ENCODE measurements at places on chromosomes 5 and 9.

GRCh38 chr5:78727786-78728761 is 79.5 kb upstream of the LHFPL2 start:
- DNase-seq = no peak

- DNase-seq = no peak
Observed at GRCh38 chr5:153130296-153130695, 360.2 kb upstream of the GRIA1 start.

DNA sequence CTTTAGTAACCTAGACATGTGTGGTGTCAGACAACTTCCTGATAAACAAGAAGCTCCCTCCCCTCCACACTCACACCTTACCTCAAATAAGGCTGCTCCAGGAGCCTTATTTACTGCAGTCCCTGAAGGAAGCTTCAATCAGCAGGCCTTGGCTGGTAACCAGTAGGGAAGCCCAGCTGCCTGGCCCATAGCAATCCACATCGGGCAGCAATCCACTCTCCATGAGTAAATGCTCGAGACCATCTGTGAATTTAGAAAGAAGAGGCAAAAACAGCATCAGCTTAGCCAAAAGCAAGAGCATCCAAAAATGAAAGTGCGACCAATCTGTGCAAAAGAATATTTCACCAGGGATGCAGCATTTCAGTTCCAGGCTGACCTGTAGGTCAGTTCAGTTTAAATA is 213.3 kb upstream of the TUSC1 start:
- no peak for DNase-seq

DNA sequence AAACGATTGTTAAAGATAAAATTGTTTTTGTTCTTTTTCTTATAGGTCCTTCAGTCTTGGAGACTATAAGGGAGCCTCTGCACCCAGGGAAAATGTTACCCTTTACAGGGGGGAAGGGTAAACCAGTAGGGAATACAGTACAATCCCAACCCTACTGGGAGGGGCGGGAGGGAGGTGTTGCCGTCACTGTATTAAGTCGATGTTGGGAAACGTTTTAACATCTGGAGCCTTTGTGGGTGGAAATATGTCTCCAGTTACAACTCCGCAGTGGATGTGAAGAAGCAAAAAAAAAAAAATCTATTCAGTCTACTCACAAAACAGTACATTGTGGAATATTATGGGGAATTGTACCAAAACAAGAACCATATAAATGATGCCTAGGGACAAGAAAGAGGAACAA is 47.2 kb upstream of the FCHO2 start:
- no peak for DNase-seq

- no peak for DNase-seq
Observed at GRCh38 chr5:165305596-165305995, 1800.2 kb downstream of the MAT2B start.

DNA sequence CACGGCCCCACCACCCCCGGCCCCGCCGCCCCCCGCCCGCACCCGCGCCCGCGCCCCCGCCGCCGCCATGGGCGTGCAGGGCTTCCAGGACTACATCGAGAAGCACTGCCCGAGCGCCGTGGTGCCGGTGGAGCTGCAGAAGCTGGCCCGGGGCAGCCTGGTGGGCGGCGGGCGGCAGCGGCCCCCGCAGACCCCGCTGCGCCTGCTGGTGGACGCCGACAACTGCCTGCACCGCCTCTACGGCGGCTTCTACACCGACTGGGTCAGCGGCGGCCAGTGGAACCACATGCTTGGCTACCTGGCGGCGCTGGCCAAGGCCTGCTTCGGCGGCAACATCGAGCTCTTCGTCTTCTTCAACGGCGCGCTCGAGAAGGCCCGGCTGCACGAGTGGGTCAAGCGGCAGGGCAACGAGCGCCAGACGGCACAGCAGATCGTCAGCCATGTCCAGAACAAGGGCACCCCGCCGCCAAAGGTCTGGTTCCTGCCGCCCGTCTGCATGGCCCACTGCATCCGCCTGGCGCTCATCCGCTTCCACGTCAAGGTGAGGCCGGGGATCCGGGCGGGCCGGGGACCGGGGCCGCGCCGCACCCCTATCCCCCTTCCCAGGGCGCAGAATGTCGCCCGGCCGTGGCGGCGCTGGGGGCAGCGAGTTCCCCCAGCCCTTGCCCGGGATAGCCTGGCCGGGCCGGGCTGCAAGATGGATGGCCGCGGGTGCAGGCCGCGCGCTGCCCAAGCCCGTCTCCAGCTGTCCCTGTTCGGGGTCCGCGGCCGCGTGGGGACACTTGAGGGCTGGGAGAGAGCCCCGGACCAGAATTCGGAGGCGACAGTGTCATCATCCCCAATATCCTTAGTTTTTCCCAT is 594 bp downstream of the FAM120A start:
- DNase-seq = no peak

DNA sequence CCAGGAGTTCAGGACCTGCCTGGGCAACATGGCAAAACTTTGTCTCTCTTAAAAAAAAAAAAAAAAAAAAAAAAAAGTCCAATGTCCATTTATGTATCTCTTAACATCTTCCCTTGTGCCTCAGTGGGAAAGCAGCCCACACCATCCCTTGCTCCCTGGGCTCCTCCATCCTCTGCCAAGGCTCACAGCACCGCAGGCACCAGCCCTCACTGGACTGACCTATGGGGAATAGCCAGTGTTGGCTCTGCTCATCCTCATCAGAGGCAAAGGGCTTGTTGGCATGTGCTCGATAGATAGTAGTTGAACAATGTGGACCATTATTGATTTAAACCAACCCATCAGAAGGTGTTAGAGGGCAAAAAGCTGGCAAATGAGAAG is 61.8 kb upstream of the LRRTM2 start:
- DNase-seq = no peak

DNA sequence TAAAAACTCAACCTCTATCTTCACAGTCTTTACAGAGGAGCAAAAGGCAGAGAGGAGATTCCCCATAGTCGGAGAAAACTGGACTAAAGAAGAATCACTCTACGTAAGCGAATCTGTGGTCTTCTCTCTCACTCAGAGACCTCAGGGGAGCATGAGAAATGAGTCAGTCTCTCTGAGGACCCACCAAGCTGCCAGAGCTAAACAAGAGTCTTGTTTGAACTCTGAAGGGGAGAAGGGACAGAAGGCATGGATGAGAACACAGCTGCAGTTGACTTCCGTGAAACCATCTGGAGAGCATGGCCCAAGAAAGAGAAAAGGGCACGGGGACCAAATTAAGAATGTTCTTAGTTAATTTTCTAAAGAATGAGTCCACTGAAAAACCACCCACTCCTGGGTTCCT is 12.8 kb upstream of the MAN2A1 start:
- no peak for DNase-seq

DNA sequence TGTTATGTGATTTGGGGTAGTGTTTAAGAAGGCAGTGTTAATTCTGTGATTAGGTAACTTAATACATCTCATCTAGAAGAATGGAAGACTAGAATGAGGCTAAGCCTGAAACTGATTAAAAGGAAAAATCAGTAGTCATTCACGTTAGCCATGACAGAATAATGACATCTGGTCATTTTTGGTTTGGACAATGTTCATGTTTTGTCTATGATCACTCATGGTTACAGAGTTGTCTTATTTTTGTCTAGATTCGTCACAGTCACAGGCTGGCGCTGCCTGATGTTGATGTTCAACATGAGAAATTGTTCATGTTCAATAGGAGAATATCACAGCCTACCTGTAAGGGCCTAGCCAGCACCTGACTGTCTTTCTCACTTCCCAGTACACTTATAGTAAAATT is 9.5 kb upstream of the DOCK2 start:
- no peak for DNase-seq

DNA sequence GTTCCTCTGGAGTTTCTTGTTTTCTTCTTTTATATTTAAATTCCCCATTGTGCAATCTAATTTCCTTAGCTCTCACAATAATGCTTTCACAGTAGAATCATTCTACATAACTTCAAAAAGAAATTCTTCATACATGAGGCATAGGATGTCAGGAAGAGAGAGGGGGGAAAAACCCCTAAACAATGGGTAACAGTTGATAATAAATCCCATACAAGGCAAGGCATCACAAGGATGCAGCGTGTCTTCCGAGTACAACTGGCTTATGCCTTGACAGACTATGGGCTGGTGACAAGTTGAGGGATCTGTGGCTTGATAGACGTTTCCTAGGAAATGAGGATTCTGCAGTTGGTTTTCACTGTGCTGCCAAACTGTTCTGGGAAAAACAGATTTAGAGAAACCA is 247.4 kb downstream of the ARL15 start:
- DNase-seq = no peak

DNA sequence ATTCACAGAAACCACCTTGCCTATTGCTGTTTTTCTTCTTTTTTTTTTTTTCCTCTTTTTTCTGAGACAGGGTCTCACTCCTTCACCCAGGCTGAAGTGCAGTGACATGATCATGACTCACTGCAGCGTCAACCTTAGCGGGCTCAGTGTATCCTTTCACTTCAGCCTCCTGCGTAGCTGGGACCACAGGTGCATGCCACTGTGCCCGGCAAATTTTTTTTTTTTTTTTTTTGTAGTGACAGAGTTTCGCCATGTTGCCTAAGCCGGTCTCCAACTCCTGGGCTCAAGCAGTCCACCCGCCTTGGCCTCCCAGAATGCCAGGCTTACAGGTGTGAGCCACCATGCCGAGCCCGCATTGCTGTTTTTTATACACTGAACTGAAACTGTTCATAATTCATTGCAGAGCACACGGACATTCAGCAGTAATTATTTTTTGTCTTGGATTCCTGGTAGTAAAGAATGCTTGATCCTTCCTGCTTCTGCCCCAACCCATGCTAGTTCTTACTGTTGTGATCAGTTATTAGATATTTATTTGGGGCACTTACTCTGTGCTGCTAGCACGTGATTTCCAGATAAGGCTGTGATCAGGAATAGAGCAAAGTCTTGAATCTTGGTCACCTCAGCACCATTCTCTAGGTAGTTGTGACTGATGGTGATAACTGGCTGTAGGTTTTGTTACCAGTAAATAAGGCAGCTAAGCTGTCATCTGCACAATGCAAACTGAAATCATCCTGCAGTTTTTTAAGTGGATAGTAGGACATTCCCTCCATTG is 14.0 kb downstream of the MAP3K1 start:
- no peak for DNase-seq

DNA sequence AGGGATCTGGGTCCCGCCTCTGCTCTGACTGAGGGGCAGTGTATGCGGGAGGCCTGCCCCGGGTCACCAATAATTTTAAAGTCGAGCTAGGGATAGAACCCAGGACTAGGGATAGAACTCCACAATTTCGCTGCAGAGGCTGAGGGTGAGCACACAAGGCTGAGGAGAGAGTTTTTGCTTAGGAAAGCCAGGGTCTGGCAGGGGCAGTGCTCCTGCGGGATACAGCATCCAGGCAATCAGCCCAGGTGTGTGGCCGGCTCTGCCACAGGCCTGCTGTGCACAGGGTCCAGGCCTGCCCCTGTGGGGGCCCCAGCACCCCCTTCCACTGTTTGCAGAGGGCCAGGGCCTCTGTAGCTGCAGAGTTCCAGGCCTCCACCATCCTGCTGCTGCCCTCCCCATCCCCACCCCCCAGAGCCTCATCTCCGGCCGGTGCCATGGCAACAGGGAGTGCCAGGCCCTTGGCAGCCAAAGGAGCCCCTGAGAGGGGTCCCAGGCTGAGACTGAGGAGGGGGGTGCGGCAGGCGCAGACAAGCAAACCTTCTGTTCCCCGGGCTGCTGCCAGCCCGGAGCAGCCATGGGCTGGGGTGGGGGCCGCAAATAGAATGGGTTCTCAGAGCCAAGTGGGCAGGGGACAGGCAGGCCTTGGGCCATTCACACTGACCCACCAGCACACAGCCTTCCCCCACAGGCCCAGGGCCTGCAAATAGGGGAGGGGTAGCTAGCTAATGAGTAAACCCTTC is 8.6 kb downstream of the PDGFRB start:
- no peak for DNase-seq

GRCh38 chr5:135484674-135485086 is 32.5 kb upstream of the TIFAB start:
- no peak for DNase-seq

GRCh38 chr5:111229871-111230810 is 6.0 kb downstream of the CAMK4 start:
- no peak for DNase-seq

DNA sequence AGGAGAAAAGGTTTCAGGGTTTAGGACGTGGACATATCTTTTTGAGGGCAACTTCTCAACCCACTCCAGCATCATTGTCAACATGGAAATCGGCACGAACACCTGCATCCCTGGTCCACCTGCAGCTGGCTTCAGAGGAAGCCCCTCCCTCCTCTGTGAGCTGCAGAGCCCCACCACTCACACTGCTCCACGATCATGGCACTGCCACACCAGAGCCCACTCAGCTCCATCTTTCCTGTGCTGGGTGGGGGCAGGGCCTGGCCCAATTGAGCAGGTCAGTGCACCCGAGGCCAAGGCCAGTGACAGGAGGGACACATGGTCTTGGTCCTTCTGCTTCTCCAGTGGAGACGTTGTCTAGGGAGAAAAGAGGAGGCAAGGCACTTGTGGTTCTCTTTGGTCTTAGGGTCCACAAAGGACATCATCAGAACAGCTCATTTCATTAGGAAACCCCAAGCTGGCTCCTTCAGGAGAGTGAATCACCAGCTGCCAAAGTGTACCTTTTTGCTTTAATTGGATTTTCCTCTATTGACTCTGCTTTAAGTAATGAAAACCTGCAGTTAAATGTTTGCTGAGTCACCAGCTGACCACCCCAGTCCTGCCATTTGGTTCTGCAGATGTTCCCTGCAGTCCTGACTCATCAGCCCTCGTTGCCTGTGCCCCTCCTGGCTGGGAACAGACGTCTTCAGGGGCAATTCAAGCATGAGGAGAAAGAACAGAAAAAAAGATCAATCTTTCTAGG is 56.2 kb downstream of the UBE2QL1 start:
- no peak for DNase-seq

DNA sequence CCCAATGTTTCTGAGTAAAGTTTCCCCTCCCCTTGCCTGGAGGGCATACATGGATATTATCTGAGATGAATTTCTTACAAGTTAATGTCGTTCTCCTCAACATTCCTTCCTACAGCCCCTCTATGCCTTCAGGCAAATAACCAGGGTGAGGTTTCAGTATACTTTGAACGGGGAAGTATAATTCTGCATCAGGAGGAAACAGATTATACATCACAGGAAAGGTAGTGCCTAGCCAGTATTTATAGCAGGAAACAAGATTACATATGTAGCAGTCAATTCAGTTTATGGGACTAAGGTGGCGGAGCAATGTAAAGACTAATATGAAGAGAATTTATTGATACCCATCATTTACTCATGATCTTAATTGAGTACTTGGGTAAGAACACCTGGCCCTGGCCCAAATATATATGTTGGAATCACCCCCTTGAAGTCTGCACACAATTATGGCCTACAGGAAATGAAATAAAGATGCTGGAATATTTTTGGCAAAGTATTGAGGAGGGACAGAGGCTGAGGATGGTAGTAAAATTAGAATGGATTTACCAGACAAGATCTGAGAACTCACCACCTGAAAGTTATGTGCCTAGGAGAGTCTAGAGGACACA is 661.1 kb downstream of the PTPRD start:
- DNase-seq = no peak

- no peak for DNase-seq
Observed at GRCh38 chr9:83154821-83155220, 91.9 kb upstream of the RASEF start.

DNA sequence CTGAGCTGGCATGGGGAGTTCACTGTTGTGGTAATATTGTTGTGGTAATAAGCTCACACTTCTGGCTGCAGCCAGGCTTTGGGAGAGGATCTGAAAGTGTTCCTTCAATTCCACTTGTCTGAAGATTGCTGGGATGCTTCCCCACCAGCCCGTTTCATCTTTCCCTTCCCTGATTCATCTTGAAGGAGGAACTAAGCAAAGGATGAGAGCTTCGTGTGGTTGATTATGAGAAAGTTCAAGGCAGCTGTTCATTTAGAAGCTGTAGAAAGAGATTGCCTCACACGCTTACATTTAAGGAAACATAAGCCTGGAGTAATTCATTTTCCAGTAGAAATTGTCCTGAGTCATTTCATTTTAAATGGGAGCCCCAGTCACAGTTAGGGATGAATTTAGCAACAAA is 122.4 kb upstream of the GAS1 start:
- no peak for DNase-seq
